ENCODE measurements at places on chromosomes 5 and 9.

DNA sequence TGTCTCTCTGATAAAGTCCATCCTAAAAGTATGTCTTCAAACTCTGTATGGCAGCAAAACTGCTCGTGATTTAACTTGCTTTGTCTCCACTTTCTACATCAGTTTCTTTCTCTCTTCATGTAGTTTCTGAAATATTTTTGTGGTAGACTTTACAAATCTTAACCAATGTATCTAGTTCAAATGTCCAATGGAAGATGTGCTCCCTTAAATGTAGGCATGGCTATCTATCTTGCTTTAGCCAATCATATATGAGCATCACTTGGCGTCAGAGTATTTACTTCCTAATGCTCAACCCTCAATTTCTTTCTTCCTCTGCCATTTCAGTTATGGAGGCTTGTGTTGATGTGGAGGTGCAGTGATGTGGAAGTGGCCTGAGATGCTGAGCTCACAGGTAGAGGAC lies 206.1 kb upstream of the ZNF608 start:
- no peak for DNase-seq

DNA sequence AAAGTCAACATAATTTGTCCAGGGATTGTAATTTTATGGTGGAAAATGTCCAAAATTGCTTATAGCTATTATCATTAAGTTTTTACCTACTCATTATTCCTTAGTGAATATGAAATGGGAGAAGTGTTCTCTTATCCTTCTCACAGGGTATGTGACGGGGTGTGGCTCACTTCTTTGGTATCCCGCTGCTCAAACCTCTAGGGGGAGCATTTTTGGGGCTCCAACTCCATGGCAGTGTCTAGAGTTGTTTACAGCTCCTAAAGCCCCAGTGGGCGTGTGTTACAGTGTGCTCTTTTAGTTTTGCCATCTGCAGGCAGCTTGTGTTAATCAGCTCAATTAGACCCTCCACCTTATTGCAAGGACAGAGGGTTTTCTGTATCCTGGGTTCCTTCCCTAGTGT lies 89.4 kb downstream of the CDKN2A start:
- DNase-seq, result no peak

GRCh38 chr9:133691626-133692363 lies 46.4 kb downstream of the SARDH start:
- DNase-seq, result no peak

DNA sequence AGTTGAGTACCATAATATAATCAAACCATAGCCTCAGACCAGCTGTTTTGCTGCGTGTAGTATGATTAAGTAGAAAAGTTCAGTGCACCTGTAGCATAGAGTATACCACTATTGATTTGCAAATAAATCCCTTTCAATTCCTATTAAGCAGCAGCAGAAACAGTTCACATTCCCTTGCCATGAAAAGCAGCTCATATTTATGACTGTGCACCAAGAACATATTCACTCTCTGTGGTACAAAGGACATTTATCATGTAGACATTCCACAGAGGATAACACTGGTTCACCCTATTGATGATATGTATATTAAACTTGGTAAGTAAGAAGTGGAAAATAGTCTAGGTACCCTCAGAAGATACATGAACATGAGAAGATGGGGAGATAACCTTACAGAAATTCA lies 1689.1 kb upstream of the CDH6 start:
- no peak for DNase-seq

GRCh38 chr5:173538018-173538417 lies 78.4 kb downstream of the BOD1 start:
- no peak for DNase-seq

DNA sequence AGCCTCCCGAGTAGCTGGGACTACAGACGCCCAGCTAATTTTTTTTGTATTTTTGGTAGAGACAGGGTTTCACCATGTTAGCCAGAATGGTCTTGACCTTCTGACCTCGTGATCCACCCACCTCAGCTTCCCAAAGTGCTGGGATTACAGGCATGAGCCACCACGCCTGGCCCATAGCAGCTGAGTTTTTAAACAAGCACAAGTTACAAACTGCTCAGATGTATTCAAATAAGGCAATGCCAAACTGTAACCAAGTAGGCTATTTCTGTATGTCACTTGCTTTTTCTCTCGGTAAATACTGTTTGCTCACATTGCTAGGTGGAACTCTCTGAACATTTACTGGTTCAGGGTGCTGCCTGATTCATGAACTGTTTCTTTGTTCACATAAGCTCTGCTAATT lies 799.3 kb upstream of the NUDT12 start:
- no peak for DNase-seq

DNA sequence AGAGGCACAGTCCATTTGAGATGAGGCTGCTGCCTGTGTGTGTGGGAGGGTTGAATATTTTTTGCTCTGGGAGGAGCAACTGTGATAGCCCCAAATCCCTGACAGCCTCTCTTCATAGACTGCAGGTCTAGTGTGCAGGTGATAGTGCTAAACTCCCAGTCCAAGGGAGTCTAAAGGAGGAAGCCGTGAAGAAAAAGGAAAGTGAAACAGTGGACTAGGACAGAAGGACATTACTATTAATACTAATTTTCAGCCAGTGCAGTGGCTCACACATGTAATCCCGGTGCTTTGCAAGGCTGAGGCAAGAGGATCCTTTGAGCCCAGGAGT lies 295.0 kb downstream of the PDE4D start:
- no peak for DNase-seq

DNA sequence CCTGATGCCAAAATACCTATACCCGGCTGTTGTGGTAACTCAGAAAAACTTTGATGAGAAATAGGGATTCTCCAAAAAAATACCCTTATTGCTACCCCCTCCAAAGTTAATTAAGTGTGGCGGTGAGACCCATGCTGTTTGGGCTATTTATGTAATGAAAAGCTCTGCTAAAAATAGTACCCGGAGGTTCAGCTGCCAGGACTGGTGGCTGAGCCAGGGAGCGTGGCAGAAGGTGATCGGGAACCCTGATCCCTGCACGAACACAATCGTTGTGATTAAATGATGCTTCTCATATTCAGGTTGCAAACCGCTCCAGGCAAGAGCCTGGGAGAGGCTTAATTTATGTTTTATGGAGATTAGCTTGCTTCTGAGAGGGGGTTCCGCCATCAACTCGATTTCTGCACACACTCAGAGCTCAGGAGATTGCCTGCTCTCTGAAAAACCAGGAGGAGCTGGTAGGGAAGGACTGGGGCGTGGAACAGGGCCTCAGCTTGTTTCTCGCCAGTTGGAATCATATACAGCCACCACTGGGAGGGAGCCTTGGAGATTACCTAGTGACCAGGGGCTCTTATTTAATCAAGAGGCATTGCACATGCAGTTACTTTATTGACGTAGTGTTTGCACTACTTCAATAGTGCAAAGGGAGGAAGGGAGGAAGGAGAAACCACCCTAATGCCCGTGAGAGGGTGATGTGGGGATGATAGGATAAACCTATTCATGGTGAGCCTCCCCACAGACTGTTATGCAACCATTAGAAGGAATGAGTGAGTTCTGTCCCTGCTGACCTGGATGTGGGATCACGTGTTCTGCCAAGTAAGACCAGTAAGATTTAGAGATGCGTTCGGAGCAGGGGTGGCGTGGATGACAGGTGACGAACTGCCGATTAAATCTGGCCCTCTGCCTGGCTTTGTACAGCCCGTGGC lies 23.4 kb downstream of the HRH2 start:
- no peak for DNase-seq

GRCh38 chr9:132238992-132239391 lies 77.1 kb downstream of the NTNG2 start:
- DNase-seq, result no peak

DNA sequence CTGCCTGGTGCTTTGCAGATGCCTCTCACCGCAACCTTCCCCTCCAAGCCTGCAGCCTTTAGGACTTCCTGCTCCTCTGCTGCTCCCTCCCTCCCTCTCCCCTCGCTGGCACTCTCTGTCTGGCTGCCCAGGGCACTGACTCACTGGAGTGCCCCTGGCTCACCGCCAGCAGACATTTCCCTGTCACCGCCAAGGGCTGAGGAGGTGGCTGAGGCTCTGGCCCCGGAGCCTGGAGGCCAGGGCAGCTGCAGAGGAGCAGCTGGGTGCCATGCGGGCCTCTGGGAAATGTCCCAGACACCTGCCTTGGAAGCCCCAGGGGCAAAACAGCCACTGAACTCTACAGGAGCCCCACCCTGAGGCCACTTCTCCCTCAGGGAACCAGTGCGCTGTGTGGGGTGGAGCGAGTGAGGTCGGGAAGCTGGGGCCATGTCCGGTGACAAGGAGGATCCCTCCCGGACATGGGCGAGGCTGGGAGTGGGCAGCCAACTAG lies 53.4 kb downstream of the TENT4A start:
- peak; percentile 81 for DNase-seq

DNA sequence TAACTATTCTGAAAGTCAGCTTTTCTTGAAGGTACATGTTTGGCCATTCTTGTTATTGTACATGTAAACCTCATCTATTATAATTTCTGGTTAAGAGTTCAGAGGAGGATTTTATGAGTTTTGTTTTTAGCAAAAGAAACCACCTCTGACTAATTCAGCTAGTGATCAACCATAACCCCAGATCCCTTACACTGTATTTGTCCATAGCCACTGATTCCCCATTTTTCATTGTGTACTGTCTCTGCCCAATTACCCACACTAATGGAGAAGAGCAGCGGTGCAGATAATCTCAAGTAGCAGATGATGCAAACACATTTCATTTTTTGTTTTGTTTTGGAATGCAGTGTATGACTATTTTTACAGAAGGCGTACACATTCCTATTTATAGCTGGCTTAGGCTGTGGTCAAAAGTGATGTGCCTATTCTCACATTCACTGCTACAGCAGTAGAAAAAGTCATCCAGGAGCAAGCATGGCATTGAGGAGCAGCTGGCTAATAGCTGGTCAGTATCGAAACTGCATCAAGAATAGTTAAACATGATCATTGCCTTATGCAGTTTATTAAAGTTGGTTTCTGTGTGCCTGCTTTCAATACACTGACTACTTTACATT lies 988.3 kb downstream of the DTWD2 start:
- no peak for DNase-seq

DNA sequence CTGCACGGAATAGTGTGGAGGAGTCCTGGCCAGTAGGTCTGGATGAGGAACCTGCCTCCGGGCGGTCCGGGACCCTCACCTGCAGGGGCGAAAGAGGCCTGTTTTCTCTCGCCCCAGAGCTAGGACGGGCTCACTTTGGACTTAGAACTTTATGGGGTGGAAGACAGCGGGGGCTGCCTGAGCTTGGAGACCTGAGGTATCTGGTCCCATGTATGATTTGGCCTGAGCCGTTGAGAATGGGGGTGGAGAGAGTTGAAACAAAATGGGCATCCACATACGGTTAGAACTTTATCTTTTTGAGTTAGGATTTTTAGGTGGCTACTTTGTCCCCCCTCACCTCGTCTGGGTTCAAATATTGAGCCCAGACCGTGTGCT lies 681 bp upstream of the ETF1 start:
- DNase-seq, result no peak

DNA sequence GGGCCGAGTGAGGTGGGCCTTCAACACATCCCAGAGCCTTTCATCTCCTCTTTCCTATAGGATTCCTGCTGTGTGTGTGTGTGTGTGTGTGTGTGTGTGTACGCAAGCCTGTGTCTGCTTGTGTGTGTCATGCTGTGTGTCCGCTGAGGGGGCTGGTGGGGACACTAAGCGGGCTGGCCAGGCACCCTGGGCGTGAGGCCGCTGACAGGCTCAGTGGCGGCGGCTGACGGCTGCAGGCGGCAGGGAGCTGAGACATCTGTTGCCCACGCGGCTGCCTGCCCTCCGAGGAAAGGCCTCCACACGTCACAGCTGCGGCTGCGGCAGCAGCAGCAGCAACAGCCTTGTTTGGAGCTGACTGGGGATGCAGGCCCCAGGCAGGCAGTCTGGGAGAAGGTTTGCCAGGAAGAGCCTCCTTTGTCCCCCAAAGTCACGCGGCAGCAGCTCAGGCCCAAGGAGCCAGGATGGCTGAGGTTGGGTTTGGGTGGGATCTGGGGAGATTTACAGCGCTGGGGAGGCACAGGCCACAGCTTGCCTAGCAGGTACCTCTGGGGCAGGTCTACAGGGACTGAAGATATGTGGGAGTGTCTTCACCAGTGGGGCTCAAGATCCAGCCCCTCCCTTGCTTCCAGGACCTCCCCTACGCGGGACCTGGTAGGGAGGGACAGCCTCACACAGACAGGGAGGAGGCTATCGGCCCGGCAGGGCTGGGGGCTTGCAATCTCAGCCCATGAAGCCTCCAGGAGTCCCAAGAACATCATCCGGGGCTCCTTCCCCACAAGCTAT lies 1.8 kb downstream of the PDLIM4 start:
- DNase-seq, result no peak

GRCh38 chr9:131432050-131432449 lies 38.2 kb downstream of the PRRC2B start:
- DNase-seq, result no peak

- no peak for DNase-seq
Measured at GRCh38 chr9:135210676-135211523, 123.4 kb downstream of the OLFM1 start.

GRCh38 chr5:31095796-31096195 lies 97.7 kb upstream of the CDH6 start:
- no peak for DNase-seq

DNA sequence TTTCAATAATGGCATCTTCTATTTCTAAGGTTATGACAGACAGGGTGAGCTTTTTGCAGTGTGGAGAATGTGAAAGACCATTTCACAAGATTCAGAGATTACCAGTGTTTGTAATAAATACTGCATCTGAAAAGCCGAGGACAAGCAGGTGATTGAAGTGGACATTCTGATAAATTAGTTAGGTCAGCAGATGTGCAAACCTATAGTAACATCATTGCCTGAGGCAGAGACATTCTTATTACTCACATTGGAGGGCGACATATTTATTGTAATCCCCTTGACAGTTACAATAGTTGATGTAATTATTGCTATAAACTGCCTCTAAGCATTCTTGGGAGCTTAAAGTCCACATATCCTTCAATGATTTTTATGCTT lies 3.3 kb downstream of the RASGRF2 start:
- DNase-seq, result no peak

GRCh38 chr5:119370486-119370885 lies 14.7 kb downstream of the TNFAIP8 start:
- DNase-seq, result no peak

GRCh38 chr9:126472198-126472947 lies 141.4 kb upstream of the LMX1B start:
- no peak for DNase-seq

GRCh38 chr9:70852711-70853240 lies 268.6 kb downstream of the TRPM3 start:
- no peak for DNase-seq

GRCh38 chr5:150021491-150022157 lies 21.1 kb downstream of the HMGXB3 start:
- no peak for DNase-seq

- DNase-seq, result no peak
Measured at GRCh38 chr9:131266266-131267229, 9.8 kb downstream of the FAM78A start.

DNA sequence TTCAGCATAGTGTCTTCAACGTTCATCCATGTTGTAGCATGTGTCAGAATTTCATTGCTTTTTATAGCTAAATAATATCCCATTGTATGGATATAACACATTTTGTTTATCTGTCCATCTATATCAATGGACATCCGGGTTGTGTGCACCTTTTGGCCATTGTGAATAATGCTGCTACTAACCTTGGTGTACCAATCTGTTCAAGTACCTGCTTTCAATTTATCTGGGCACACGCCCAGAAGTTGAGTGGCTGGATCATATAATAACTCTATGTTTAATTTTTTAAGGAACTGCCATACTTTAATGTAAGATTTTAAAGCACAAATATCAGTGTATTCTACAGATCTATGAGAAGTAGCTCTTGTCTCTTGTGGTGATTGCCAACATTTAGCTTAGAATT lies 43.5 kb downstream of the SCAI start:
- DNase-seq, result peak; percentile 50

Measured in NCI-H1092 (cell line).